ENCODE measurements at places on chromosomes 12 and 14.

DNA sequence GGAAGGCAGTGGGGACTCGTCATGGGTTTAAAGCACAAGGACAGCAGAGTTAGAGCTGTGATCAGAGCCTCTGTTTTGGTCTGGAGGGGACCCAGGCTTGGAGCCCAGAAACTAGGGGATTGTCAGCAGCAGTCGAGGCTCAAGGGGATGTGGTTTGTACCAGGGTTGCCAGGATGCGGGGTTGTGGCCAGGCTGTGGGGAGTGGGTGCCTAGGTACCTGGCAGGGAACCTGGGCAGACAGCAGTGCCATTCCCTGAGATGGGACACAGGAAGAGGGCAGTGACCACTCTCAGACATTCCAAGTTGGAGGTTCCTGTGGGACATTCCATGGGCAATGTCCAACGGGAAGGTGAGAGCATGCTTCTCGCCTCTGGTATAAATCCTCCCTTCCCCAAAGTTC lies 222.3 kb downstream of the SLC41A2 start:
- DNase-seq: no peak

DNA sequence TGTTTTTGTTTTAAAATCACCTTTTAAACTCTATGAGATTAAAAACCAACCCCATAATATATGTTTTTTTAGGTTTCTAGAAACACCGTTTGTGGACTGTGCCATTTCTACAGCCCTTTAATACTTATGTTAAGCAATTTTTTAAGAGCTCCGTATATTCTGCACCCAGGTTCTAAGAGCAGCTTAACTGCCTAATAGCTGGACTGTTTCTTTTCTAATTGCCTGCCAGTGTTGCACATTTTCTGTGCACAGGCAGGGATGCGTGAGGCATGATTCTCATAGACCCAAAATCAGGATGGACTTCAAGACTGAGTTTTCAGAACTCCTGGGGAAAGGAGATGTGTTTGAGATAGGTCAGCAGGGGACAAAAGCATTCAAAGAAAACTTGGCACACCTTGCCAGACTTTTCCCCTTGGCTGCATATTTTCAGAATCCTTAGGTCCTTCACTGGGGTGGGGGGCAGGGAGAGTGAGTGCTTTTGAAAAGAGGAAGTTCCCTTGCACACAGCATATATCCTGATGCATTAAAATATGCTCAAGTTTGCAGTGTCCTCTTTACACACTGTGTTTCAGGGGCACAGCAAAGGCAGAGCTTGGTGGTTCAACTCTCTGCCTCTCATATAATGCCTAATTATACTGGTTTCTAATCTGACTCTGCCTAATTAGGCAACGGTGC lies 27.9 kb downstream of the TMEM30B start:
- no peak for DNase-seq

DNA sequence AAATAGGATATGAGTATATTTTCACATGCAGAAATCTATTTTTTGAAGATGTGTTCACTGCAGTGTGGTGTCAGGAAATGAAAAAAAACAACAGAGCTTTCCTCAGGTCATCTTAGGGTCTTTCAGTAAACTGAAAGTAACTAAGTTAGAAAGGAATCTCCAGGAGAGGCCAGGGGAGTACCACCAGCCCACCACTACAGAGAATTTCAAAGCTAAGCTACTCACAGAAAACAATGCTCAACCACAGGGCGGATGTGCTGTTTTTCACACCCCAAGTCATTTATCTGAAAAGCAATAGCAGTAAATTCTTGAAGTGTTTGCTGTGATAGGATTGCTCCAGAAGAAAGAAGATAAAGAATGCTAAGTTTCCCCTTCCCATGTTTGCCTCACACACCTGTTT lies 79.0 kb downstream of the IFNG start:
- DNase-seq: no peak

DNA sequence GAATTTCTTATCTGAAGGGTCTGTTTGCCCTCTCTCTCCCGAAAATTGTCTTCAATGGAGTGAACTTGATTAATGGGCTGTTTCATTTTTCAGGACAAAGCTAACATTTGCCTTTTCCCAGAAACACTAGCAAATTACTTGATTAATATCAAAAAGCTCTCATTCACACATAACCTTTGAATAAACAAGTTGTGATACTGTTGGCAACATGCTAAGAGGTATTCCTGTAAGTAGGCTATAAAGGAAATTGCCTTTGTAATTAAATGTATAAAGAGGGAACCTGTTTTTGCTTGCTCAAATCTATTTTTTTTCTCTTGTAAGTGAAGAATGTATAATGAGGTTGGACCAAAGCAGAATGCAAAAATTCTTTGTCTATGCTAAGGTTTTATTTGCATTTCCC lies 457.2 kb downstream of the TMTC2 start:
- no peak for DNase-seq

DNA sequence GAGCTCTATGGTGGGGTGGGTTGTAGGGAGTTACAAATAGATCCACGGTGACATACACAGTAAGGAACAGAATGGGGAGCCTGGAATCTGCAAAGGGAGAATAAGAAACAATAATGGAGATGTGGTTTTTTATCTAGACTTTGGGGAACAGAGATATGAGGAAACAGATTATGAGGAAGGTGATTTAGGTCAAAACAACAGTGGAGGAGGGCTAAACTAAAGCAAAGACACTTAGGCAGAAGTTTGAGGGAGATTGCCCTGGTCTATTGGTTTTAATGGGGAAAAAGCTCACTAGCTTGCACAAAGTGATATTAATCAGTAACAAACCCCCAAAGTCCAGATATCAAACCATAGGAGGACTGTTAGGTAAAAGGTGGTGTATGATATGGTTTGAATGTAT lies 144.5 kb upstream of the DYRK2 start:
- DNase-seq: no peak
